ENCODE measurements at places on chromosomes 1 and 21.

GRCh38 chr1:221294242-221294641 is 415.0 kb downstream of the HLX start:
- DNase-seq = no peak

GRCh38 chr1:24946861-24947658 is 17.0 kb upstream of the RUNX3 start:
- DNase-seq = no peak

- no peak for DNase-seq
Observed at GRCh38 chr1:167744901-167745300, 23.1 kb downstream of the MPZL1 start.

GRCh38 chr1:28392027-28392652 is 22.6 kb downstream of the PHACTR4 start:
- DNase-seq = no peak

- DNase-seq = no peak
Observed at GRCh38 chr1:28200234-28200873, 23.9 kb upstream of the PTAFR start.

- no peak for DNase-seq
Observed at GRCh38 chr1:248703674-248704073, 1.1 kb upstream of the OR14I1 start.

- DNase-seq = no peak
Observed at GRCh38 chr1:1748686-1749321, 24.6 kb upstream of the CDK11A start.

- DNase-seq = no peak
Observed at GRCh38 chr1:25662061-25662460, 45.5 kb downstream of the MAN1C1 start.

- no peak for DNase-seq
Observed at GRCh38 chr1:23509896-23510295, 21.1 kb downstream of the E2F2 start.

DNA sequence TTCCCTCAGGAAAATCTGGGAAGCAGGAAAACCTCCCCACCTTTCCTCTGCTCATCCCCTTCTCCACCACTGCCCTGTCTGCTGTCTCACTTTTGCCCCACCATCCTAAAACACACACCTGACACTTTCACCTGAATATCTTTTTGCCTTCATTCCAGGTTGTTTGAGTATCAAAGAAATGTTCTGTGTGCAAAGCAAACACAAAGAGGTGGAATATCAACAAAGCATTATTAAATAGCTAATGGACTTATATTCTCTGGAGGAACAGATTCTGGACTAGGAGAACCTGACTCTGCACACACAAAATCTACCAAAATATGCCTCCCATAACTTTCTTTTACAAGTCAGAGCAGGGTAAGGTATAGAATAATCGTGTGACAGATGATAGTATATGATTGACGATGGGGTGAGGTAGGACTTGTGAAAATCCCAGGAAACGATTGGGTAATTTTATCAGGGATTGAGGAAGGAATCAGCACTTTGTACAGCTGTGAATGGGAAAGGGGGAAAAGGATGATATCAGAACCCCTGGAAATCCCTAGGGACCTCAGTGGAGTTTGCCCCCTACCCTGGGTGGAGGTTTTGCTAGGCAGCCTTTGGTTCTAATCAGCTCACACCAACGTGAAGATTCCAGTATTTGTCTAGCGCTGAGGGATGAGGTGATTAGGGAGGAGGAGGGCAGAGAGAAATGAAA is 87.7 kb downstream of the PROX1 start:
- no peak for DNase-seq

Measured in esophagus squamous epithelium (tissue), 5 donors.